ENCODE measurements at places on chromosomes 5 and 9. TPM values are rescaled to one million over a fixed set of nuclear protein-coding genes. Genes with fewer than 3 reads are reported as not detected.

ESM1 gene
- not detected for total RNA-seq

PPIC gene
- not detected for total RNA-seq

DNA sequence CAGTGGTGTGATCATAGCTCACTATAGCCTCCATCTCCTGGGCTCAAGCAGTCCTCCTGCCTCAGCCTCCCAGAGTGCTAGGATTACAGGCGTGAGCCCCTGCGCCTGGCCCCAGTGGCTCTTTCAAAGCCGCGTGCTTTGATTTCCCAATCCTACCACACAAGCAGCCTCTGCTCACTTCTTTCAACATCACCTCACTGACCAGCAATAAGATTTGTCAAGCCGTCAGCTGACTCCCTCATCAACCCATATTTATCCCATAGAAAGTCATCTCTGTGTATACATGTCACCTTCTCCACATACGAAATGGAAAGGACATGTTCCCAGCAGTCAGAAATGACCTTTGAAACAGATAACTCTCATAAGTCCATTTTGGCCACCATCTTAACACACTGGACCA, 26.0 kb downstream of the SLC31A2 start:
- no peak for DNase-seq

PITX1 gene
- not detected for total RNA-seq

DNA sequence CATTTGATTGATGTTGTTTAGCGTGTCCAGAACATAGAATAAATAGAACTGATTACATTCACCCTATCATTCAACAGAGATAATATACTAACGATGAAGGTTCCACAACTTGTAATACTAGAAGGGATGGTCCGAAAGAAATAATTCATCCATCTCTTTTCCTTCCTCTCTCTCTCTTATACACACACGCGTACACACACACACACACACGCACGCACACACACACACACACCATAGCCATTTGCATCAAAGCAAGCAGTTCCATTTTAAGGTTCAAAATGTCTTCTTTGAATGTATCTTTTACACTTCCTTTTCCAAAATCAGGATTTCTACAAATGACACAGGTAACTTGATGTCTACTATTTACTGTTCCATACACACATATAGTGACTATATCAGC, 887 bp downstream of the GDA start:
- no peak for DNase-seq

BARHL1 gene
- total RNA-seq: not detected

- DNase-seq: no peak
Observed at GRCh38 chr9:93265972-93266371, 82.0 kb downstream of the WNK2 start.

DDX4 gene
- not detected for total RNA-seq

THBS4 gene
- 0.76 TPM for total RNA-seq

DNA sequence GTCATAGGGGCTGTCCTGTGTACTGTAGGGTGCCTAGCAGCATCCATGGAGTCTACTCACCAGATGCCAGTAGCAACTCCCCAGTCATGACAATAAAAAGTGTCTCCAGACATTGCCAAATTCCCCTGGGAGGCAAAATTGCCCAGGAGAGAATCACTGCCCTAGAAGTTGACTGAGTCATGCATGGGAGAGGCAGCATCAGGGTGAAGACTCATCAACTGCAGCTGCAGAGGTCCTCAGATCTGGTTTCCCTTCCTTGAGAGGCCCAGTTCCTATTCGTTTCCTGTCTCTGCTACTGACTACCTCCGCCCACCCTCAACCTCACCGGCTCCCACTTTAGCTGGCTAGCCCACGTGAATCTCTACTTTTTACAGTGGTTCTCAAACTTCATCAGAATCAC, 88.6 kb upstream of the AGXT2 start:
- DNase-seq: peak; percentile 18

BARX1 gene
- 3.8 TPM for total RNA-seq

DNA sequence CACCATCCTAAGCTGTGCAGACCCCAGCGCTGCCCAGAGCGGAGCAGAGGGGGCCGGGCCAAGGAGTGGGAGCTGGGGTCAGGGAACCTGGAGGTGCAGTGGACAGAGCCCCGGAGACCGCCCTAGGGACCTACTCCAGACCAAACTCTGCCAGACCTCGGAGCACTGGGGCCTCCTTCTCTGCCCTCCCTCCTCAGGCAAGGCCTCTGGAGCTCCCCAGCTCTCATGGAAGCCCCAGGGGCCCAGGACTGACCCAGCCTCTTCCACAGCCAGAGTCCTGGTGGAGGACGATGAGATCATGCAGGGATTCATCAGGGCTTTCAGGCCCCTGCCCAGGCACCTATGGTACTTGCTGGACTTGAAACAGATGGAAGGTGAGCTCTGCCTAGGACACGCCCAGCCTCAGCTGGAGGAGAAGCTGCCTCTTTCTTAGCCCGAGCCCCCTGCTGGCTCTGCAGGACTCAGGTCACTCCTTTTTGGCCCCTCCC, 3.6 kb downstream of the PAEP start:
- no peak for DNase-seq

DNA sequence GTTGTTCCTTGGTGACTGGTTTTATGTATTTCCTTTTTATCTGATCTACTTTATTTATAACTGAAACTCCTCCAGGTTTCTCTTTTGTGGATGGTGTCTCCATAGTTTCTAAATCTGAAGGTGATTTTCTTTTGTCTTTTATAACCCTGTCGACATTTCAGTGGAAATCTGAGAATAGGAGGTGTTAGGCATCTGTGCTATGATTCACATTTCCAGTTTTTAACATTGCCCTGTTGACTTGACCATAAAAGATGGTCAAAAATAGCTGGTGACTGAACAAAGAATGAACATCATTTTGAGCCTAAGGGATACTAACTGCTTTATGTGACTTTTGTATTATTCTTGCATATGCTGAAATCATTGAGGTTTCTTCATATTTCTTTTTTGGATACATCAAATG, 190.5 kb downstream of the PCSK1 start:
- DNase-seq: no peak

- no peak for DNase-seq
Observed at GRCh38 chr5:147177125-147177840, 57.5 kb upstream of the STK32A start.

- no peak for DNase-seq
Observed at GRCh38 chr5:74552101-74552500, 88.4 kb downstream of the ENC1 start.

Measured in activated naive CD8-positive, alpha-beta T cell treated with anti-CD3 and anti-CD28 coated beads for 36 hours (primary cell).